ENCODE measurements at places on chromosomes 7 and 10.

GRCh38 chr10:117928741-117929140, 118.0 kb downstream of the RAB11FIP2 start:
- no peak for DNase-seq

- DNase-seq: no peak
Observed at GRCh38 chr10:97058521-97058920, 127.2 kb downstream of the SLIT1 start.

GRCh38 chr7:55556031-55556430, 16.3 kb downstream of the VOPP1 start:
- no peak for DNase-seq

GRCh38 chr7:151921451-151921850, 34.8 kb upstream of the GALNTL5 start:
- DNase-seq: no peak

DNA sequence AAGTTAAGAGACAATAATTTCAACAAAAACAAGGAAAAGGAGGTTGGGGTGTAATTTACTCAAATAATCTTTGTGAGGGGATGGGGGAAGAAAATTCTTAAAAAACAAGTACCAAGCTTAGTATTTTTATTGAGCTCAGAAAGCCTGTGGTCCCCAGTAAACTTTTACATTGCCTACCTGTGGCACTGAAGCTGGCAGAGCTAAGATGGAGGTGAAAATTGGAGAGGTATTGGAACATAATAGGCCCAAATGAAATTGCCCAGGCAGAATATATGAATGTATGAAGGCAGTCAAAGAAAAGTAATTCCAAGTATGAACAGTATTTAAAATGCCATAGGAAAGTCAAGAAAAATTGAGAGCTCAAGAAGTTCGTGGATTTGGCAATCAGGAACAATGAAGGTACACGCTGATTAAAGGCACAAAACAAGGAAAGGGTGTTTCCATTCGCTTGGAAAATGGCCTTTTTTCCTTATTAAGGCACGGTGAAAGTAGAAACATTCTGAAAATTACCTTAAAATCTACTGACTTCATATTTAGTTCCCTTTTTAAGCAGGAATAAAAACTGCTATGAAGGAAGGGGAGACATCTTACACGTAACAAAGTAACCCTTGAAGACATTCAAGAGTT, 3.4 kb upstream of the KMT2E start:
- no peak for DNase-seq

DNA sequence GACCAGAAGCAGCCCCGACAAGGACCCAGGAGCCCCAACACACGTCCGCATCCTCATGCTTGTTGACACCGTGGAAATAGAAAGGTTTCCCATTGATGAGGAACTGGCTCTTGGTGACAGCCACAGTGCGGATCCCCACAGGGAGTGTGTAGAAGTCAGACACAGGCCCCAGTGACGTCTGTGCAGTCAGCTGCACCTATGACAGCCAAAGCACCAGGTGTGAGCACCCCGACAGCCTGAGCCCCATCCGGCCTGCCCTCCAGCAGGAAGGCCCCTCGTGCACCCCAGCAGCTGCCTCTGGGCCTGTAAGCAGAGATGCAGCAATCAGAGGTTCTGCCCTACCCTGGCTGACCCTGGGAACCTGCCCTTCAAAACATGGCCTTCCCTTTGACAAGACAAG, 7.1 kb downstream of the GUSB start:
- no peak for DNase-seq

DNA sequence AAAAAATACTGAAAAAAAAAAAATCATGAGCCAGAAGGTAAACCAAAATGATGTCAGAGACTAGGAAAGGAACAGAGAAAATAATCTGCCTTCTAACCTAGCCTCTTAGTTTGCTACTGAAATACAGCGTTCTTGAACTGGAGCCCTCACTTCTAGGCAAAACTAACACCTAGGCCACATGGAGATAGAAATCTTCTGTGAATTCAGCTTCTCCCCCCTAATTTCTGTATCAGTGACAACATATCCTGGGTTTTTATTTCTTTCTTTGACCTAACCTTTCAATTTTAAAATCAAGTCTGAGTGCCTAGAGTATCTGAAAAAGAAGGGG, 100.1 kb upstream of the GLCCI1 start:
- DNase-seq: no peak

- no peak for DNase-seq
Observed at GRCh38 chr10:1560535-1561192, 176.7 kb downstream of the ADARB2 start.

GRCh38 chr7:121081327-121081936, 92.9 kb downstream of the CPED1 start:
- peak; percentile 9 for DNase-seq

- no peak for DNase-seq
Observed at GRCh38 chr7:315516-316265, 25.7 kb downstream of the FOXL3 start.

DNA sequence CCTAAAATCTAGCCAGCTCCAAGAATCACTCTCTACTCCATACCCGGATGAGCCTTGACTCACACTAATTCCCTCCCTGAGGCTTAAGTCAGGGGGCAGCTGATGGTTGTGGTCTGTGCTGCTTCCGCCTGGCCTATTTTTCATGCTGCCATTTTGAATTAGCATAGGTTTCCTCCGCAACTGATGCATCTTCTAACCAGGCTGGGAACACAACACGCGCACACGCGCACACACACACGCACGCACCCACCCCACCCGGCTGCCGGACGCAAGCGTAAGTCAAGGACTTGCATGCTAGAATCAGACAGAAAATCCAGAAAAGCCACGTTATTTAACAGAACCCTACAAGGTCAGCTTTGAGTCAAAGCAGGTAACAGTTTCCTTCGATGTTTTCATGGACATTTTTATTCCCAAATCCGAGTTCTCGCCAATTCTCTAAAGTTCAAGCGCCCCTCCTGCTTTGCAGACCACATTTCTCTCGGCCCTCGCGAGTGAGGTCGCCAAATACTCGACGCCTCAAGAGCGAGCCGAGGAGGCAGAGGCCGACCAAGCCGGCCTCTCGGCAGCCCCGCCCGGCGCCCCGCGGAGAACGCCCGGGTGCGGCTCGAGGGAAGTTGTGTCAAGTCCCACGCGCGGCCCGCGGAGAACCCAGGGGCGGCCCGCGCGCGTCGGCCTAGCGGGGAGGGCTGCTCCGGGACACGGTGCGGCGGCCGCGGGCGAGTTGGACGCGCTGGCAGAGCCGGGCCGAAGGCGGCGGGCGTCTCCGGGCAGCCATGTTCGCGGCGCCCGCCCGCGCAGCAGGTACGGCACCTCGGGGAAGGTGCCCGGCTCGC, 961 bp downstream of the SCRN1 start:
- no peak for DNase-seq

- DNase-seq: no peak
Observed at GRCh38 chr7:38476764-38477163, 154.4 kb downstream of the AMPH start.

DNA sequence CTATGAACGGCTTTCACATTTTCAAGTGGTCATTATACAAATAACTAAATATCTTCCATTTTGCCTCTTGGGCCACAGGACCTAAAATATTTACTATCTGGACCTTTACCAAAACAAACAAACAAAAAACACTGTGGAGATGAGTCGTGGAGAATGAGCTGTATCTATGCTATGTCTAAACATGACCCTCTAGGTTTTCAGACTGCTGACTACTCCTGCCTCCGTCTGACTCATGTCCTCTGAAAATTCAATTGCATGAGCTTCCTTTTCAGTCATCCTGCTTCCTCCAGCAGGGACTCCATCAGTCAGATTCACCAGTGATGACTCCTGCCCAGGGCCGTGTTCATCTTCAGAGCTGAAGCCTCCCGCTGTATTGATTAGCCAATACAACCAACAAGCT, 96.8 kb downstream of the COL28A1 start:
- DNase-seq: no peak

GRCh38 chr7:38938589-38938988, 29.6 kb upstream of the VPS41 start:
- no peak for DNase-seq

GRCh38 chr7:24653316-24654085, 80.2 kb downstream of the PALS2 start:
- no peak for DNase-seq

GRCh38 chr7:255721-256361, 34.1 kb upstream of the FOXL3 start:
- DNase-seq: no peak

GRCh38 chr7:17498230-17498629, 199.8 kb downstream of the AHR start:
- DNase-seq: no peak

- DNase-seq: no peak
Observed at GRCh38 chr10:98106531-98106930, 27.9 kb upstream of the R3HCC1L start.

DNA sequence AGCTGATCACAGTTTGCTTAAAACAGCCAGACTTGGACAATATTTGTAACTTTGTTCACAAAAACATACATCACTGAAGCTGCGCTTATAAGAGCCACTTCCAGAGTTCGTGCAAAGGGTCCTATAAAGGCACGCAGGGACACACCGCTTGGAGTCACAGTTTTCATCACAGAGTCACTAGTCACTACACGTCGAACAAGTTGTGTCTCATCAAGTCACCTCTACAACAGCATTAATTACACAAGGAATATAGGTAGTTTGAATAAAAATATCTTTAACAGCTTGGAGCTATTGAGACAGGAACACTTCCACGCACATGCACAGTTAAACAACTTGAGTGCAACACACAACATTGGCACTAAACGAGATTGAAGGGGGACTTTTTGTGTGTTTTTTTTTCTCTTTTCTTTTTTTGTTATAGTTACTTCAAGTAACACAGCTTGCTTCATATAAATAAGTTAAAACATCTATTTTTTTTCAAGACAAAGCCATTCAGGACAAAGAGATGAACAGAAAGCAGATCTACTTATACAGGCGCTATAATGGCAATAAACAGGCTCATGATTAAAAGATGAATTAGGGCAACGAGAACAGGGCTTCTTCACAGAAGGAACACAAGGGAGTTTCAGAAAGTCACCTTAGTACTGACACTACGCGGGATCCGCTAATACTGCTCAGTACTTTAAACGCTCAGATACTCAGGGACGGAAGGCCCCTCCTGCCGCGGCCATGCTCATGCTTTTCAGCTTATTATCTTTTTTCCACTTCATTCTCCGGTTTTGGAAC, 2.2 kb downstream of the HOXA5 start:
- DNase-seq: no peak

DNA sequence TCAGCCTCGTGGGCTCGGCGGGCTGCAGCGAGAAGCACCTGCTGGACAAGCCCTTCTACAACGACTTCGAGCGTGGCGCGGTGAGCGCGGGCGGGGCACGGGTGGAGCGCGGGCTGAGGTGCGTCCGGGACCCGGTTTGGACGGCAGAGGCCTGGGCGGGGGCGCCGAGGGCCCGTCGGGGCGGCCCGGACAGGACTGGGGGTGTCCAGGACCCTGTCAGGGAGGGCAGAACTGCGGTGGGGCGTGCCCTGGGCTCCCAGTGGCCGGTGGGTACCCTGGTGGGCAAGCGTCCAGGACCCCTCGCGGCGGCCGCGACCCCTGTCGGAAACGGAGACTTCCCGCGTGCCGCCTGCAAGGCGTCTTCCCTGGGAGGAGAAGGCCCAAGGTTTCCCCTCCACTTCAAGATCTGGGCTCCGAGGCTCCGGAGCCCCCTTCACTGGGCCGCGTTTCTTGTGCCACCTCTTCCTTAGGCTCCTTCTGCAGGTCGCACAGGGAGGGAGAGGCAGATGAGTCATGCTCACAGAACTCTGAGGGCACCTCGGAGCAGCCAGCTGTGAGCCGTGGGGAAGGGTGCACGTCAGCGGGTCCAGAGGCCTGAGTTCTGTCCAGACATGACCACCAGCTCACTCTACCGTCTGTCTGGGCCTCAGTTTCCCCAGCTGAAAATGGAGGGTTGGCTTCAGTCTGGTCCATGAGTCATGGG, 485 bp downstream of the ALOX5 start:
- no peak for DNase-seq

DNA sequence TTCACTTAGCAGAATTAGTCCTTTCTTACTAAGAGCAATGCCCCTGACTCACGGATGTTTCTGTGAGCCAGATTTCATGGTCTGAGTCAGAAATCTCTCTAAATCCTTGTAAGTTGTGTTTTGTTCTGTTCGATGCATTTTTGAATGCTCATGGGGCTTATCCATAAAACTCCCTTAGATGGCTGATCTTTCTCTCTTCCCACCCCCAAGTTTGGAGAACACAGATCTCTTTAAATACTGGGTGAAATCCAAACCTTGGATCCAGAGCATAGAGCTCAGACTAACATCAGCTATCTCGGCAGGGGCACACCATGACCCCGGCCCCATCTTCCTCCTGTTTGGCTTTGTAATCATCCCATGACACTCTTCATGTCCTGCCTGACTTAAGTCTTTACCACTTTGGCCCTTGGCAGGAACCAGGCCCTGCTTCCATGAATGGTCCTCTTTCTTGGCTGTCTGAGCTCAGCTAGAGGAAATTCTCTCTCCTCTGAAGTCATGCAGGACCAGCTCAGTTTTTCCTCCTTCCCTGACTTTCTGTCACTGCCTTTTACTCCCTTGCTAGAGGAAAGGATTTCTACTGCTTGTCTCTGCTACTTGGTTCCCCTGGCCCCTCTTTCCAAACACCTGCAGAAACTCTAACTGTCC, 120.4 kb upstream of the RAB11FIP2 start:
- no peak for DNase-seq

GRCh38 chr7:121069346-121070100, 81.0 kb downstream of the CPED1 start:
- DNase-seq: no peak
